Sigmoid colon (tissue), 7 donors: ENCODE measurements at places on chromosomes 6 and 20. TPM values are rescaled to one million over a fixed set of nuclear protein-coding genes. Genes with fewer than 3 reads are reported as not detected.

DNA sequence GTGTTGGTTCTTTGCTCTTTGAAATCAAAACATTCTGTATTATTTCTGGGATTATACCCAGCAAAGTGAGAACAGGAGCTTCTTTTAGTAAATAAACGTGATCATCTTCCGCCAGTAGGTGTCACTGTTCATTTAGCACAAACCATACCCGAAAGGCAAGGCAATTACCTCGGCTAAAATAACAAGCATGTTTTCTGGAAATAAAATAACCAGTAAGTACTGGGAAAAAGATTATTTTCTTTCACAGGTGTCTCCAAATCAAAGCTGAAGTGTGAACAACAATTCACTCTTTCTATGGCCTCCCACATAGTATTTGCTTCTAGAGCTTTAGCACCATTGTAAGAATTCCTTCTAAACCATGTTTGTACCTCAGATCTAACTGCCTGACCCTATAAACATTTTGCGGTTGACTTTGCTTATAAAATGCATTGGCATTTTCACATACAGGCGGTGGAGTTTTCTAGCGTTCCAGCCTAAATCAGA, 144.6 kb upstream of the AGPAT4 start:
- DNase-seq = no peak

- no peak for DNase-seq
These were observed 576.4 kb downstream of the LMBRD1 start for GRCh38 chr6:69220375-69220774.

DNA sequence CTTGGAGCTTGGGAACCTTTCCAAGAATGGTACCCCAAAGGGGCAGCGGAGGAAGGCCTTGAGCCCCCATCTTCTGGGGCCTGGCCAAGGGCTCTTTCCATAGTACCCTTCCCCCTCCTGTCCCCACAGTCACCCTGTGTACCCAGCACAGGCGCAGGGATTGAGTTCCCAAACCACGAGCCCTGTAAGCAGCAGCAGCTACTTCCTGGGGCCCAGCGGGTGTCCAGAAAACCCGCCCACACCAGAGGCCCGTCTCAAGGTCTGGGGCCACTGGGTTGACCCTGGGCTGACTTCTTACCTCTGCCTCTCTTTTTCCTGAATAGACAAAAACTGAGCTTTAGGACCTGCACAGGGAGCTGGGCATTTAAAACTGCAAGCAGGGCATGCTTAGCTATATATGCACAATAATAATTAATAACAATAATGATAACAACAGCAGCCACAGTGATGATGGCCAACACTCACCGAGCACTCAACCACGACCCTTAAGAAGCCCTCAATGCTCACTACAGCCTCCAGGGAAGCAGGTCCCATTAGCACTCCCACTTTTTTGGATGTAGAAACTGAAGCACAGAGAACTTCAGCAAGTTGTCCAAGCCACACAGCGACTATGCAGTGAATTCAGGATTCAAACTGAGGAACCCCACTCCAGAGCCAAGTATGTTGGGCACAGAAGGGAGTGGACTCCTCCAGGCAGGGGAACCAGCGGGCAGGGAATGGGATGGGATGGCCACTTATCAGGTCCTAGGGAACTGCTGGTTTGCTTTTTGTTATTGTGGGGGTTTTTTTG, 14.5 kb downstream of the NOL4L start:
- no peak for DNase-seq

DNA sequence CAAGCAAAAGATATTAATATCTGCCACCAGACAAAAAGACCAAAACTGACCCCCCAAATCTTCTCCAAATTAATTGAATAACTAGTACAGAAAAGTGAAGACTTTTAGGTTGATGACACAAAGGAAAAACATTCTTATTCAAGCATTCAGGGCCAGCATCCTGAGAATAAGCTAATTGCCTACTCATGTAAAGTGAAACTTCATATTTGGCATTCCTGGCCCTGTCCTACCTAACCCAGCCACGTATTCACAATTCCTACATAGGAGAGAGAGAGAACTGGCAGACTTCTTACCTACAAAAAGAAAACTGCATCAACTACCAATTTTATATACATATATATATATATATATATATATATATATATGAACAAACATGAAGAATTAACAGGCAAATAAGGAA, 4.9 kb upstream of the ASCC3 start:
- no peak for DNase-seq

DNA sequence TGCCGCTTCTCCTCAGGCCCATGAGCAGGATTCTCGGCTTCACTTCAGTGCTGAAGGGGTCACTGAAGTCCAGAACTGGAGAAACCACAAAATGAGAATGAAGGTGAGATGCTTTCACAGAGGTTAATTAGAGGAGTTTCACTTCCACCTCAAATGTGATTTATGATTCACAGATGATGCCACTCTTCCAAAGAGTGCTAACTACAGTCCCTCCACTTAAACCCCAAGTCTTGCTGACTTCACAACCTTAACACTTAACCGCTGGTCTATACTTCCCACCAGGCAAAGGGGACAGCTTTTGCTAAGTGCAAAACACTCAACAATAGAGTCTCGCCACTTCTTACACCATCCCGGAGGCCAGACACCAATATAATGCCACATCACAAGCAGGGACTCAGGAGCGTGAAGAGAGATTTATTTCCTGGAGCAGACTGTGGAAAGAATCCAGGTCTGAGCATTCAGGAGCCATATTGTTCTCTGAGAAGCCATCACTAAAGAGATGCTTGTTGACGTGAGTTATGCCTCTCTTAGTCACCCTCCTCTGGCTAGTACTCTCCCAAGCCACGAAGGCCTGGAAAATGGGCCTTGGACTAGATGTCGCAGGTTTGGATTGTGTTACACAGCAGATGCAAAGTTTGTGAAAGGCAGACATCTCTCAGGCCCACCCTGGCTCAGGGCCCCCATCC, 24.4 kb downstream of the RRAGD start:
- DNase-seq = no peak

DNA sequence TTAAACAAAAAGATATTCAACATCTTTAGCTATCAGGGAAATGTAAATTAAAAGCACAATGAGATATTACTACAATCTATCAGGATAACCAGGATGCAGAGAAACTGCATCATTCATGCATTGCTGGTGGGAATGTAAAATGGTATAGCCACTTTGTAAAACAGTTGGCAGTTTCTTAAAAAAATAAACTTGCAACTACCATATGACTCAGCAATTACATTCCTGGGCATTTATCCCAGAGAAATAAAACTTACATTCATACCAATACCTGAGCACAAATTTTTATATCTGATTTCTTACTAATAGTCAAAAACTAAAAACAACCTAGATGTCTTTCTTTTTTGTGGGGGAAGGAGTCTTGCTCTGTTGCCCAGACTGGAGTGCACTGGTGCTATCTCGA, 190.3 kb upstream of the TAB2 start:
- DNase-seq = no peak

- no peak for DNase-seq
These were observed 827.5 kb upstream of the CITED2 start for GRCh38 chr6:140201787-140202458.

DNA sequence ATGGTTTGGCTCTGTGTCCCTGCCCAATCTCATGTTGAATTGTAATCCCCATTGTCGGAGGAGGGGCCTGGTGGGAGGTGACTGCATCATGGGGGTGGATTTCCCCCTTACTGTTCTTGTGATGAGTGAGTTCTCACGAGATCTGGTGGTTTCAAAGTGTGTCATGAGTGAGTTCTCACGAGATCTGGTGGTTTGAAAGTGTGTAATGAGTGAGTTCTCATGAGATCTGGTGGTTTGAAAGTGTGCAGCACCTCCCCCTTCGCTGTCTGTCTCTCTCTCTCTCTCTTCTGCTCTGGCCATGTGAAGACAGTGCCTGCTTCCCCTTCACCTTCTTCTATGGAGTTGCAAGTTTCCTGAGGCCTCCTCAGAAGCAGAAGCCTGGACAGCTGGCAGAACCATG, 87.6 kb downstream of the MYLK4 start:
- no peak for DNase-seq

- no peak for DNase-seq
These were observed 9.8 kb upstream of the ZBP1 start for GRCh38 chr20:57630061-57630460.

- DNase-seq = no peak
These were observed 17.7 kb upstream of the RIPOR3 start for GRCh38 chr20:50708845-50709635.

DNA sequence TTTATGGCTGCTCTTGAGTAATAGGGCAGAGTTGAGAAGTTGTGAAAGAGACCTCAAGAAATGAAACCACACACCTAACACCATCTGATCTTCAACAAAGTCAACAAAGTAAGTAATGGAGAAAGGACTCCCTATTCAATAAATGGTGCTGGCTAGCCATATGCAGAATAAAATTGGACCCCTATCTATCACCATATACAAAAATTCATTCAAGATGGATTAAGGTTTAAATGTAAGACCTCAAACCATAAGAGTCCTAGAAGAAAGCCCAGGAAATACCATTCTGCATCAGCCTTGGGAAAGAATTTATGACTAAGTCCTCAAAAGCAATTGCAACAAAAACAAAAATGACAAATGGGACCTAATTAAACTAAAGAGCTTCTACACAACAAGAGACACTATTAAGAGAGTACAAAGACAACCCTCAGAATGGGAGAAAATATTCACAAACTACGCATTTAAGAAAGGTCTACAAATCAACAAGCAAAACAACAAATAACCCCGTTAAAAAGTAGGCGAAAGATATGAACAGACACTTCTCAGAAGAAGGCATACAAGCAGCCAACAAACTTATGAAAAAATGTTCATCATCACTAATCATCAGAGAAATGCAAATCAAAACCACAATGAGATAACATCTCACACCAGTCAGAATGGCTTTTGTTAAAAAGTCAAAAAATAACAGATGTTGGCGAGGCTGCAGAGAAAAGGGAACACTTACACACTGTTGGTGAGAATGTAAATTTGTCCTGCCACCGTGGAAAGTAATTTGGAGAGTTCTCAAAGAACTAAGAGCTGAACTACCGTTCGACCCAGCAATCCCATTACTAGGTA, 4.0 kb downstream of the MAP3K5 start:
- no peak for DNase-seq

DNA sequence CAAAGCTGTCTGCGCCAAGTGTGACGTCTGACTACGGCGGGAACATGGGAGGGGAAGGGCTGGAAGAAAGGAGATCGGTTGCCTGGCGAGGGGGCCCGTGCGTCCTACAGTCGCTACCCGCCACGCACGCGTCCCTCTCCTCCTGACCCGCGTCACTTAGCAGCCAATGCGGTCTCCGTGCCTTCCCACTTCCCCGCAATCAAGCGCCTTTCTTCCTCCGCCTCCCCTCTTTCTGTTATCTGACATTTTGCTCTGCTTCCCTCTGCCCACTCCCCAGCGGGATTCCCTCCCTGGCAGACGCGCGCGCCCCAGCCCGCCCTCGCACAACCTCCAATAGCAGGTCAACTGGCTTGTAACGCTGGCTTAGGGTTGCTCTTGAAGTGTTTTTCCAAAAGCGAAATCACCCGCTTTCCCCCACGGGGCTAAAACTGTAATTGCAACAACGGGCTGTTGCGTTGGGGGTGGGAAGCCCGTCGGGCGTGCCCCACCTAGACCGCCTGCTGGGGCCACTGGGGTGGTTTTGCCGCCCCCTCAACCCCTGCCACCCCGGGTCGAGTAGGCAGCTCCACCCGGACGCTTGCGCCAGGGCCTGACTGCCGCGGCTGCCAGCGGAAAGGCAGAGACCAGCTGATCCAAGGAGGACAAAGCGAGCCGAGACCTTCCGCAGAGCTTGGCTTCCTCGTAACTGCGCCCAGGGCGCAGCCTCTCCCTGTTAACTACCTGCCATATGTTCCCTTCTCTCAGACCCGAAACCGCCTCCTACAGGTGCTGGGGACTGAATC, 6.2 kb upstream of the SOX4 start:
- DNase-seq = peak; percentile 72

GRCh38 chr6:157307661-157308060, 15.7 kb downstream of the TMEM242 start:
- no peak for DNase-seq

- no peak for DNase-seq
These were observed 16.5 kb upstream of the HLA-A start for GRCh38 chr6:29925727-29926412.

DNA sequence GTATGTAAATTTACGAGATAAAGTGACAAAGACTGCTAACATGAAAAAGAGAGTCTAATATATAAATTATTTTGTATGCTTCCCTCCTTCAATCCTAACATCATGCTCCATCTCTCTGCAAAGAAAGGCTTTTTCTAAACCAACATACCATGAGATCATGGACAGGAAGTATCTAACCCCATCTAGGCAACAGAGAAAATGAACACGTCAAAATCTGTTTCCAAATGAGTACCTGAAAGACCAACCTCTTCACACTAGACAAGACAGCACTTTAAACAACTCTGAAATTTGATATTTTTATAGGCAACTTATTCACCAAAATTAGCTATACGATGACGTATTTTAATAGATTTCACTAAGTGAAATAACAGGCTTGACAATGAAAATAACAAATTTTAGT, 54.6 kb downstream of the MAN1A1 start:
- DNase-seq = no peak

DNA sequence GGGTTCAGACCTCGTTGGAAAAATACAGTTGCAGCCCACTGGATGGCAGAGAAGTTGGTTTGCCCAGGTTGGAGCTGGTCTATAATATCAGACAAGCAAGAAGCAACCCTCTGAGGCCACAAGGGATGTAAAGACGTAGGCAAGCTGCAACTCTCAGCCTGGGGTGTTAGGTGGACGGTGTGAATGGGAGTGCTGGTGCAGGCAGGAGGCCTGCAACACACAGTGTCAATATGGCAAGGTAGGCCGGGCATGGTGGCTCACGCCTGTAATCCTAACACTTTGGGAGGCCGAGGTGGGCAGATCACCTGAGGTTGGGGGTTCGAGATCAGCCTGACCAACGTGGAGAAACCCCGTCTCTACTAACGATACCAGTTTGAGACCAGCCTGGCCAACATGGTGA, 10.5 kb downstream of the VPS16 start:
- DNase-seq = no peak

DNA sequence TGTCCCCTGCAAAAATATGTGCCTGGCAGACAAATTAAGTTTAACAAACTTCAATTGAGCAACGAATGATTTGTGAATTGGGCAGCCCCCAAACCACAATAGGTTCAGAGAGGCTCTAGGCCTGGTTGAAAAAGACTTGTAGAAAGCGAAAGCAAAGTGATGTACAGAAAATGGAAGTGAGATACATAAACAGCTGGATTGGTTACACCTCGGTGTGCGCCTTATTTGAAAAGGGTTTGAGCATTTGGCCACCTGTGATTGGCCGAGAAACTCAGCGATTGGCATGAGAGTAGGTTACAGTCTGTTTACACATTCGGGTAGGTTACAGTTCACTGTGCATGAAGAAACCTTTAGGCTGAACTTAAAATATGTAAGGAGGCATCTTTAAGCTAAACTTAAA, 136.9 kb downstream of the CD83 start:
- no peak for DNase-seq

The DPPA5 gene
- total RNA-seq = not detected

The MAK gene
- not detected for total RNA-seq

The HCRTR2 gene
- total RNA-seq = not detected

The PEX6 gene
- total RNA-seq = 10.2 TPM

The ZSCAN9 gene
- total RNA-seq = 15.0 TPM

The FAM50B gene
- total RNA-seq = 15.3 TPM

The MYBL2 gene
- 0.27 TPM for total RNA-seq

The SOBP gene
- total RNA-seq = 38.5 TPM
